ENCODE measurements at places on chromosomes 4 and X.

DNA sequence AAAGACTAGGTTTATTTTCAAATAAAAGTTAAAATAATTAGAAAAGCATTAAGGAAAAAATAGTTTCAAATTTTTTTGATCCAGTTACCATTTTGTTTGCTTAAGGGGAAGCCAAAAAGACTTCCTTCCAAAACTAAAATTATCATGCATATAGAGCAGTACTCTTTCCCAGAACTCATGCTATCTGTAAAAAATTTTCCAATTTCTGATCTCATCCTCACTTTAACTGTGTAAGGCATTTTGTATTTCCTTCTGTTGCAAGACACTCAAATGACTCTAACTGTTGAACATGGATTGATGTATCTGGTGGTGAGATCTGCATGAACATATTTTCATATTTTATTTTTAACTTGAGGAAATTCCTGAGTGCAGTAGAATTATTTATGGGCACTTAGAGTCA is 150.1 kb downstream of the ADAM29 start:
- no peak for ATAC-seq

- ATAC-seq, result no peak
These were observed 9.3 kb downstream of the CD99L2 start for GRCh38 chrX:150889131-150889530.

GRCh38 chrX:19875050-19875431 is 12.4 kb downstream of the SH3KBP1 start:
- no peak for ATAC-seq

- no peak for ATAC-seq
These were observed 30.9 kb downstream of the RWDD4 start for GRCh38 chr4:183627979-183628588.

GRCh38 chr4:78496021-78496643 is 55.4 kb upstream of the ANXA3 start:
- ATAC-seq, result no peak

DNA sequence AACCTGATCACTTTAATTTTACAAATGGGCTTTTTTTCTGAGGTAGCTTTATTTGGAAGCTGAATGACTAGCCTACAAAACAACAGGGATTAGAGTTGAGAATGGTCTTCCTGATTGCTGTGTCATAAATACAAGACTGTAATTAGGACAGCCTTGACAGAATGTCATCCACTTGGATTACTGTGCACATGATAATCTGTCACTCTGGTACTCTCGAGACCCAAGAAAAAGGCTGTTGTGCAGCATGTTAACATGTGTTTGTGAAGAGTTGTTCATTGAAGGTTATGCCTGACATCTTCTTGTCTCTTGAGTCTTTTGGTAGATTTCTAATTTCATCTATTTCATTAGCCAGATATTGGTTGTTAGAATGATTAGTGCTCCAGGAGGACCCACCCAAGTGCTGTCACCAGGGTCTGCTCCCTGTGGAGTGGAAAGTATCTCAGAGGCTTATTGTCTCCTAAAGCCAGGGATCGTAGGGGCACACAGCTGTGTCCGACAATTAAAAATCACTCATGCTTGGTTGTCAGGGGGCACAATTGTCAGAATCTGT is 212.2 kb upstream of the GPRIN3 start:
- no peak for ATAC-seq

DNA sequence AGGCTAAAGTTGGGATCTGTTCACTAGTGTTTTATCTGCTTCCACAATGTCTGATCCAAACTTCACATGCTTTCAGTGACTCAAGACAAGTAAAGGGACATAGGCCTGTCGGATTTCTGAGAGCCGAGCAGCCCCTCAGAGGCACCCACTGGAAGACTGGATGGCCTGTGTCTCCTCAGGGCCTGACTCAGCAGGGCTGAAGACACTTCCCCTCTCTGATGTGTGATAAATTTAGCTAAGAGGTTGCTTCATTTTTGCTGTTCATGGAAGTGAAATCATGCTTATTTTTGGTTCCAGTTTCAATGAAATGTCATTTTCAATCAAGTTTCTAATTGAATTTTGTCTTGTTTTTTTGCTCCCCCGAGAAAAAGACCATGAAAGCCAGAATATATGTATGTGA is 93.7 kb downstream of the MXRA5 start:
- no peak for ATAC-seq

DNA sequence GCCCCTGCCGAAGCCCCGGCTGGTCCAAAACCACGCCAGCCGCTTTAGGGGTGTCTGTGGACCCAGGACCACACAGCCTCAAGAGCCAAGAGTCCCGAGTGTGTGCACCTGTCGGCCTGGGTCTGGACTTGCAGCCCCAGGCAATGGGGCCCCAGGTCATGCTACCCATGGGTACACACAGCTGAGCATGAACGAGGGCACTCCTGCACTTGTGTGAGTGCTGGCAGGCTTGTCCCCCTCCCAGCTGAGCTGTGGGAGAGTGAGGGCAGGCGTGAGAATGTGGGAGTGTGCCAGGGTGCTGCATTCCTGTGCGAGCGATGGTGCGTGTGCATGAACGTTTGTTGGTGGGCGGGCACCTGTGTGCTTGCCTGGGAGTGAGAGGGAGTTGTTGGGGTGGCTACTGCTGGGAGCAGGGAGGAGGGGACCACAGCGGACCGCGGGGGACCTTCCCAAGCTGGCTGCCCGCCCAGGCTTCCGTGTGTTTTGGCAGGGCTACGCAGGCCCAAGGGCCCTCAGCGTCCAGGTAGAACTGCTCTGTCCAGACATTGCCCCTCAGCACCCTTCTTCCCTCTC is 30.8 kb downstream of the BLOC1S4 start:
- no peak for ATAC-seq

- no peak for ATAC-seq
These were observed 66.9 kb upstream of the MMAA start for GRCh38 chr4:145552181-145552822.

DNA sequence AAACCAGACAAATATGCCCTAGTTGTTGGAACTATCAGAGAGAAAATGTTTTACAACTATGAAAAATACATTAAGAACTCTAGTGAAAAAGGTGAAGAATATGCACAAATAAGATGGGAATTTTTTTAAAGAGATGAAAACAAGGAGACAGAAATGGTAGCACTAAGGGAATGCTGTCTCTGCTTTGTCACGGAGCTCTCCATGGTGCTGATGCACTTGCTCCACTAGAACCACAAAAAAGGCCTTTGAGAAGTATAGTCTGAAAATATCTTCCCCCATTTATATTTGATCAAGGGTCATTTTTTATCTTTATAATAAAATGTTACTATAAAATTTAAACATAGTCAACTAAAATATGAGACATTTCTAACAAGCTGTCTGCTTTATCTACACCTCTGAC is 1655.5 kb upstream of the AGA start:
- no peak for ATAC-seq

DNA sequence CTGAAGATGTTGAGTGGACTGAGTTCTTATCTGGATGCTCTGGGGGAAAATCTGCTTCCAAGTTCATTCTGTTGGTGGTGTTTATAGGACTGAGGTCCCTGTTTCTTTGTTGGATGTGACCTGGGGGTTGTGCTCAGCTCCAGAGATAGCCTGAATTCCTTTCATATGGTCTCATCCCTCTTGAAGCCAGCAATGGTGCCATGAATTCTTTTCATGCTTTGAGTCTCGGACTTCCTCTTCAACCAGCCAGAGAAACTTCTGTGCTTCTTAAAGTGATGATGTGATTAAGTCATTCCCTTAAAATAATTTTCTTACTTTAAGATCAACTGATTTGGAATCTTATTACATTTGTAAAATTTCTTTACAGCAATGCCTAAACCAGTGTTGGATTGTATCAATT is 233.8 kb upstream of the UGT8 start:
- peak; percentile 50 for ATAC-seq

DNA sequence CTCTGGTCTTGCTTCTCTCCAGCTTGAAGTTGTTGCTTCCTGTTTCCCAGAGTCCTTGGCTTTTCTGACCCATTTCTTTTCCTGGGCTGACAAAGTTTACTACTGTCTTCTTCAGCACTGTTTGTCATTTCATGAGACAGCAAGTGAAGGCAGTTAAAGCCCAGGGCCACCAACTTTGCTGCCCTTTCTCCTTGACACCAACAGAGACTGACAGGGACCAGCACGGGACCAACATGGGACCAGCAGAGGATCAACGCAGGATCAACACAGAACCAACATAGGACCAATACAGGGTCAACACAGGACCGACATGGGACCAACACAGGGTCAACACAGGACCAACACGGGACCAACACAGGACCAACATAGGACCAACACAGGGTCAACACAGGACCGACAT is 34.9 kb downstream of the RNF212 start:
- ATAC-seq, result no peak

- no peak for ATAC-seq
These were observed 33.7 kb upstream of the NEIL3 start for GRCh38 chr4:177275999-177276398.

DNA sequence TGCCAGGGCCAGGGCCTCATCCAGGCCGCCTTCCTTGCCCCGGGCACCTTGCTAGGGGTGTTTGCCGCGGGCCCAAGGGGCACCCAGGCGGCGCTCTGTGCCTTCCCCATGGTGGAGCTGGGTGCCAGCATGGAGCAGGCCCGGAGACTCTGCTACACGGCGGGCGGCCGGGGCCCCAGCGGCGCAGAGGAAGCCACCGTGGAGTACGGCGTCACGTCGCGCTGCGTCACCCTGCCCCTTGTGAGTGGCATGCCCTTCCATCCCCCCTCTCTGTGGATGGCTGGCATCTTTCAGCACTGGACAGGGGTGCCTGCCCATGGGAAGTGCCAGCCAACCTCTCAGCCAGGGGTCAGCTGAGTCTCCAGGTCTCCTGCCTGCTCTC is 3.6 kb downstream of the PLXNB3 start:
- ATAC-seq, result no peak

DNA sequence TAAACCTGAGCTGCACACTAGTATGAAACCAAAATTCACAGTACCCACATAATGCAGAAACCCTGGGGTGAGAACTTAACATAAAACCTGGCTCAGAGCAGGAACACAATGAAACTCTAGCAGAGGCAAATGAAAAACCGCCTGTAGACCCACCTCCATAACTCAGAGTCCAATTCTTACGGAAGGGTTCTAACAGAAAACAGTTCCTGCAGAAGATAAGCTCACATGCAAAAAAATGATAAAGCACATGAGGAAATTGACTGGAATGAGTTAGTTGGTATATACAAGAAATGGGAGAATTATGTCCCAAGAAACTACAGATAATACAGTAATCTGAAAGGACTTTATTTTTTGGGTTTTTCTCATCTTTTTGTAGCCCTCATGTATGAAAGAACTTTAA is 14.7 kb downstream of the RTL9 start:
- no peak for ATAC-seq

DNA sequence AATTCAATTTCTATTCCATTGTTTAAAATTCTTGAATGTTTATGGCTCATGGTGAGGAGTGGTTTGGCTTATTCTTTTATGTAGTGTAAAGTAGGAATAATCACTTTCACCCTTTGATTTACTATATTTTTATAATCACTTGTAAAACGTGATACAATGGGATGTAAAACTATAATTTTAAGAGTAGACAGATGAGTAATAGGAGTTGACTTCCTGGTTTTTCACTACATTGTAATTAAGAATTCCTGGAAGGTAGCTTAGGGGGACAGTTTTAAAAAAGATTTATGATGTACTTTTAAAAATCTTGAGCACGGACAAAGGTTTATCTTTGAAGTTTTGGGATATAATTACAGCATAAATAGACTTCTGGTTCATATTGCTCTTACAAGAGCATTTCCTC is 65.3 kb downstream of the PDGFC start:
- ATAC-seq, result no peak

- ATAC-seq, result no peak
These were observed 78.9 kb upstream of the PSAPL1 start for GRCh38 chr4:7513671-7514070.

- ATAC-seq, result no peak
These were observed 40.0 kb downstream of the MOSPD2 start for GRCh38 chrX:14913241-14913640.

DNA sequence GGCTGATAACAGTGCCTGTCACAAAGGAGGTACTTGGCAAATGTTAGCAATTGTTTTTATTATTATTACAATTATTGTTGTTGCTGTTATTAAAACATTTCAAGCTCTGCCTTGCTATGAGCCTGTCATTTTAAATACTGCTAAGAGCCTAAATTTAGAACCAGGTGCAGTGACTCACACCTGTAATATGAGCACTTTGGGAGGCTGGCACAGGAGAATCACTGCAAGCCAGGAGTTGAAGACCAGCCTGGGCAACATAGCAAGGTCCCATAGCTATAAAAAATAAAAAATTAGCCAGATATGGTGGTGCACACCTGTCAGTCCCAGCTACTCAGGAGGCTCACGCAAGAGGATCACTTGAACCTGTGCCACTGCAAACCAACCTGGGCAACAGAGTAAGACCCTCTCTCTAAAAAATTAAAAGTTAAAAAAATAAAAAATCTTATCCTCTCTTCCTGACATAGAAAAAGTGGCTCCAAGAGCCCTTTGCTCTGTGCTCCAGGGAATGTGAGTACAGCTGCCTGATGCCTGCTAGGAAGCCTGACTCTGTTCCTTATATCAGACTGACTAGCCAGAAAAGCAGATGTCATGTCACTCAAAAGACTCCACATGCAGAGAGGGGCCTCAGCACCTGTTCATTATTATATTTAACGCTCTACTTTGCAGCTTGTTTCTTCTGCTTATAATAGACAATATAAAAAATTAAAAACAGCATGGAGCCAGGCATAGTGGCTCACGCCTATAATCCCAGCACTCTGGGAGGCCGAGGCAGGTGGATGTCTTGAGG is 234.0 kb downstream of the OPHN1 start:
- no peak for ATAC-seq

DNA sequence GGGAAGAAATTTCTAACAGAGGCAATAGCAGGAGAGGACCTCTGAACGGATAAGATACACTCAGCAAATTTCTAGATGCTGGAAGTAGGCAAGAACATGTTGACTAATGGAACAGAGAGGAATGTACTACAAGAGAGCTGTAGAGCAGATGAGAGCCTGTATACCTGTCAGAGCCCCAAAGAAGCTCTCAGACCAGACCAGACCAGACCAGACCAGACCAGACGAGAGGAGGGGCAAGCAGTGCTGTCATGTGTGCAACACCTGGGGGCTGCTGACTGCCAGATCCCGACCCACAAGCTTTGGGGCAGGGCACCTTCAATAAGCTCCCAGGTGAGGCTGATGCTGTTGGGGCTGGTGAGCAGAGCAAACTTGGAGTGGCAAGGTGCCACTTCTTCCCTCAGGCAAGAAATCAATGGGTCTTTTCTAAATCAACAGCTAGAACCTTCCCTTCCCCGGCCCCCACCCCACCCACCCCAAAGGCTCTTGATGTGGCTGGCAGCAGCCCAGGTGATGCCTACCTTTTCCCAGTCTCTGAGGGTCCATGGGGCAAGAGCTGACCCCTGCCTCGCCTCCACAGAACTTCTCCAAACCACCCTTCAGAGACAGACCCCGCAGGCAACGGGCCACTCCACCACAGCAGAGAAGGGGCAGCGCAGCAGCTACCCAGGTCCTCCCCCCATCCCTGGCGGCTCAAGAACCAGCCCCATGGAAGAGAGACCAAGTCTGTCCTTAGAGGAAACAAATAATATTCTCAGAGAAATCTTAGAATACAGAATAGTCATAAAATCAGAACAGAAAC is 32.7 kb downstream of the MECP2 start:
- no peak for ATAC-seq

DNA sequence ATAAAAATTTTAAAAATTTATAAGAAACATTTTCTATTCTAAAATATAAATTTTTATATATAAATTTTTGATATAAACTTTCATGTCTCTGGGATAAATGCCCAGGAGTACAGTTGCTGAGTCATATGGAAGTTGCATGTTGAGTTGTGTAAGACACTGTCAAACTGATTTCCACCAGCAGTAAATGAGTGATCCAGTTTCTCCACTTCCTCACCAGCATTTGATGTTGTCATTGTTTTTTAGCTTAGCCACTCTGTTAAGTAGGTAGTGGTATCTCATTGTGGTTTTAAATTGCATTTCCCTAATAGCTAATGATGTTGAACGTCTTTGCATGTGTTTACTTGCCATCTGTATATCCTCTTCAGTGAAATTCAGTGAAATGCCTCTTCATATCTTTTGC is 66.5 kb downstream of the MAMLD1 start:
- ATAC-seq, result no peak
